ENCODE measurements at places on chromosomes 12 and 14. TPM values are rescaled to one million over a fixed set of nuclear protein-coding genes. Genes with fewer than 3 reads are reported as not detected.

DNA sequence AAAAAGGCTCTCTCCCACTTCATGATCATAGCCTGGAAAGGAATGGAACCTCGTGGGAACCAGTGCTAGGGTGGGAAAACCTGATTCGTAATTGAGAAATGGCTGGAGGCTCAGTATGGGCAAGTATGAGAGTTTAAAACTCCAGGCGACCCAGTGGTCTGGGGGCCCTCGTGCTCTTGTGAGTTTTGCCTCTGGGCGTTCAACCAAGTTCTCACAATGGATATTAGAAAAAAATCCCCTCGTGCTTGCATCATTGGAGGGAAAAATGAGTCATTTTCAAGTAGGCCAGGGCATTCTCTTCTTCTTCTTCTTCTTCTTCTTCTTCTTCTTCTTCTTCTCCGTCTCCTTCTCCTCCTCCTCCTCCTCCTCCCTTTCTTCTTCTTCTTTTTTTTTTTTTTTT is 39.0 kb downstream of the GPR68 start:
- DNase-seq = no peak

The ZNF384 gene
- 67.6 TPM for total RNA-seq

GRCh38 chr12:38391007-38391406 is 74.4 kb downstream of the ALG10B start:
- no peak for DNase-seq

The SYNDIG1L gene
- not detected for total RNA-seq

DNA sequence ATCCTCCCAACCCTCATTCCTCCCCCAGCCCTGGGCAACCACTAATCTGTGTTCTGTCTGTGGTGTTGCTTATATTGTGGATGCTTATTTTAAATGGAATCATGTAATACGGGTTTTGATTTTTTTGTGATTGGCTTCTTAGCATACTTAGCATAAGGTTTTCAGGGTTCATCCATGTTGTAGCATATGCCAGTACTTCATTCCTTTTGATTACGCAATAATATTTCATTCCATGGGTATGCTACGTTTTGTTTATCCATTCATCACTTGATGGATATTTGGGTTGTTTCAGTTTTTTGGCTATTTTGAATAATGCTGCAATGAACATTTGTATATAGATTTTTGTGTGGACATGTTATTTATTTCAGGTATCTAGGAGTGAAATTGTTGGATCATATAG is 82.9 kb downstream of the TSPAN9 start:
- no peak for DNase-seq

DNA sequence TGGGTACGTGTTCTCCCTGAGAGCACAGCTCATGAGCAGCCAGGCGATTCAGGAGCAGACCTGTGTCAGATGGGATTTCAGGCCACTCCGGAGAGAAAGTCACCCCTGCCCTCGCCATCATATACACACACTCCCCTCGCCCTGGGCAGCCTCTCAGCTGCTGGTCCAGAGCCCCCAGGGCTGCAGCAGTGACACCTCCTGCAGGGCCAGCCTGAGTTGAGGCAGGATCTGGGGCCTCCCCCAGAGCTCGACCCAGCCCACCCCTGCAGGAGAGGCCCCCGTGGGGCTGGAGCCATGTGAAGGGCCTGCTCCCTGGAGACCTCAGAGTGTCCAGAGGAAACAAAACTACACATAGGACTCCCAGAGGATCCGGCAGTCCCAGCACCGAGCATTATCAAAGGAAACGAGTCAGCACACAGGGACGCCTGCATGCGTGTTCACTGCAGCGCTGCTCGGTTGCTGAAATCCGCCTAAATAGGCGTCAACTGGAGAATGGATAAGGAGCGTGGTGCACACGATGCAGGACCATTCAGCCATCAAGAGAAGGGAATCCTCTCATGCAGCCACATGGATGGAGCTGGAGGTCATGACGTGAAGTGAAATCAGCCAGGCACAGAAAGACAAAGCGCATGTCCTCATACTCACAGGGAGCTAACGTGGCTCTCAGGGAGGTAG is 104.0 kb downstream of the TNFAIP2 start:
- no peak for DNase-seq

DNA sequence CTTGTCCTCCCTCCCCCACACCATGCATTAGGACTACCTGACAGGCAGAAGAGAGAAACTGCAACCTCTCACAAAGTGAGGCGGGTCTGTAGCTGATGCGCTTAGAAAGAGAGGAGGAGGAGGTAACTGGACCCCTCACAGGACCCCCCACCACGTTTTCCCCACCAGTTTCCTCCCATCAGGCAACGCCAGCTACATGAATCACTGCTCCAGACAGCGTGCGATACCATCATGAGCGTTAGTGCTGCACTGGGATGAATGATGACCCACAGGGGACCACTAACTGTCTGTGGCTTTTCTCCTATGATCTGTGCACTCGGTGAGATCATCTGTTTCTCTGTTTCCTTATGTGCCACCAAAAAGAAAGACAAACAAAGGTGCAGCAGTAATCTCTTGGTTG is 77.7 kb downstream of the KCNK10 start:
- DNase-seq = no peak

The CDC42BPB gene
- total RNA-seq = 6.6 TPM

- DNase-seq = no peak
Observed at GRCh38 chr14:29217813-29218450, 451.3 kb downstream of the FOXG1 start.

- DNase-seq = no peak
Observed at GRCh38 chr12:108519558-108519957, 4.5 kb downstream of the FICD start.

The RNF212B gene
- total RNA-seq = not detected

- DNase-seq = no peak
Observed at GRCh38 chr14:100554696-100555320, 32.4 kb downstream of the BEGAIN start.

- no peak for DNase-seq
Observed at GRCh38 chr14:51806026-51807023, 54.1 kb upstream of the GNG2 start.

The ADAMTS20 gene
- total RNA-seq = not detected

DNA sequence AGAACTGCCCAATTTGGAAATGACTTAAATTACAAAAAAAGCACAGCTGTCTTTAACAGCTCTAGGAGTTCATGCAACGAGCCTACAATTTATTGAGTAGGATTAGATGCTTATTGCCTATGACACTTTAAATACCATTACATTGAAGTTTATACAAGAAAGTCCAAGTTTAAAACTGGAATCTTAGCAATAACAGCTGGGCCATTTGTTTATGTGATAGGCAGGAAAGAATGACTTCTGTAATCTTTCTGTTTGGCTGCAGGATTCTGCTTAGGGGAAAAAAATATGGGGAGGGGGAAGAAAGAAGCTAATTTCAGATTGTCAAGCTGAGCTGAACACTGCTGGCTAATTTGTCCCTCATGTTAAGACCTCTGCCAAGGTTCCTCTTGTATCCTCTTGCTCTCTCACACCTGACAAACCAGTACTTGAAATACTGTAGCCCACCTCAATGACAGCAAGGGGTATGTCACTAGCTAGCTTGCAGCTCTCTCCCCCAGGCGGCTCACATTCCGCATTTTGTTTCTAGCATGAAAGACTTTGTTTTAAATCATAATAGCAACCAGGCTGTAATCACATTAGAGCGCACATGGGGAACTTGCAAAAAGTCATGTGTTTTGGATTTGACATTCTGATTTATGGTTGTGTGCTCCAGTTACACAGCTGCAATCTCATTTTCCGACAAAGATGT is 384.8 kb downstream of the BMP4 start:
- DNase-seq = no peak

DNA sequence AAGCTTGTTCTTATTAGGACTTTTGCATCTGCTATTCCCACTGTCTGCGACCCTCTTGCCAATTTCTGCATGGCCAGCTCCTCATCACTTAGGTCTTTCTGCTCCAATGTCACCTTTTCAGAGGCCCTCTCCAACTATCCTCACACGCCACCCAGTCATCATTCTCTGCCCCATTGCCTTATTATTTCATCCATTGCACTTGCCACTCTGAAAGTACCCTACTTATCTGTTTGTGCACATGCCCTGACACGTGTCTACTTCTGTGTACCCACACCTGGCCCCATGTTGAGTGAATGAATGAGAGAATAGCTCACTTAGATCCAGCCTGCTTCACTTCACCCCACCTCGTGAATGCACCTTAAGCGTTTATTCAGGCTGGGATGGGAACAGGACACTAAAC is 218.7 kb upstream of the TBX3 start:
- no peak for DNase-seq

- DNase-seq = no peak
Observed at GRCh38 chr14:20418501-20418909, 5.2 kb upstream of the TEP1 start.

The NUAK1 gene
- 0.16 TPM for total RNA-seq

DNA sequence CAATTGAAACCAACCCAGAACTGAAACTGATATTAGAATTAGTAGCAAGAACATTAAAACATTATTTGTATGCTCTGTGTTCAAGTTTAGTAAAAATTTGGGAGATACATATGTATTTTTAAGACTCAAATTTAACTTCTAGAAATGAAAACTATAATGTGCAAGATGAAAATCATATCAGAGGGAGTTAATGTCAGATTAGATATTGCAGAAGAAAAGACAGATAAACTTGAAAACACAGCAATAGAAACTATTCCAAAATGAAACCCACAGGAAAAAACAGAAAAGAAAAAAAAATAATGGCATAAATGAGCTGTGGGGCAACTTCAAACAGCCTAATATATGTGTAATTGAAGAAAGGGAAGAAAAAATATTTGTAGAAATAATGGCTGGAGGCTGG is 134.9 kb downstream of the DPF3 start:
- DNase-seq = no peak

DNA sequence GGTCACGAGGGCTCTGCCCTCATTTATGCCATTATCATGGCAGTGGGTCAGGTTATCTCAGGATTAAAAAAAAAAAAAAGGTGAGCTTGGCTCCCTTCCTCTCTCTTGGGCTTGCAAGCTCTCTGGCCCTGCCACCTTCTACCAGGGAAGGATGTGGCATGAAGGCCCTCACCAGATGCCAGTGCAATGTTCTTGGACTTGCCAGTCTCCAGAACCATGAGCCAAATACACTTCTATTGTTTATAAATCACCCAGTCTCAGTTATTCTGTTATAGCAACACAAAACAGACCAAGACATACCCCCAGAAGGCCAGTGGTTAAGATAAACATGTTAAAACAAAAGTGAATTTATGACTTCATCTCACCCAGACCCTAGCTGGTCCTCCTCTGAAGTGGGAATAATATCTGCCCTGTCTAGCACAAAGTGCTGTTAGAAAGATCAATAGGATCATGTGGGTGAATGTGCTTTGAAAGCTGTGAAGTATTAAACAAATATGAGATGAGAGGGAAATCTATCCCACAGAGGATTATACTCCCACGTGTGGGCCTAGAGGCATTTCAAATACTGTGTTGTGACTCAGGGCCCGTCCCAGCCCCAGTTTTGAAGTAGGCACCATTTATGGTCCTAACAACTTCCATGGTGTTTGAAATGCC is 88.6 kb downstream of the NINJ2 start:
- DNase-seq = no peak

GRCh38 chr12:121525411-121525810 is 55.4 kb downstream of the KDM2B start:
- no peak for DNase-seq

GRCh38 chr14:73723797-73724661 is 9.8 kb upstream of the PNMA1 start:
- no peak for DNase-seq

DNA sequence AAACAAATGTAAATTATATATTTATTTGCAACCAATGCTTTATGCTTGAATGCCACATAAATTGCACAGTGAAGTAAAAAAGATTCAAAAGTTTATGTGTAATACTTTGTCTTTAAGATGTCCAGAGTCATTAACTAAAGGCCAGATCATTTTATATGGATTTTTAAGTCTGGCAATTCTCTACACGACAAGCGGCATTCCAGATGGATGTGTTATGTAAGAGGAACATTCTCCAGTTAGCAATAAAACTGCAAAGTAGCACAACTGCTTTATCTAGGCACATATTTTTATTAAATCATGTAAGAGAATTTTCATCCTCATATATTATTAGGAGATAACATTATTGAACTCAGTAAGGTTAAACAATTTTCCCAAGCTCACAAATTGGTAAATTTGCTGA is 1717.7 kb upstream of the SEL1L start:
- no peak for DNase-seq

Measured in CD4-positive, alpha-beta T cell (primary cell).